ENCODE measurements at places on chromosomes 1 and 21.

GRCh38 chr21:15204970-15205286 lies 140.1 kb upstream of the NRIP1 start:
- no peak for DNase-seq

GRCh38 chr1:31531177-31531999 lies 44.9 kb upstream of the TINAGL1 start:
- DNase-seq, result peak; percentile 45

GRCh38 chr21:42683371-42684108 lies 30.1 kb downstream of the PDE9A start:
- DNase-seq, result no peak

GRCh38 chr1:82646336-82646735 lies 845.6 kb downstream of the ADGRL2 start:
- no peak for DNase-seq

GRCh38 chr21:31447505-31447904 lies 103.4 kb upstream of the TIAM1 start:
- peak; percentile 71 for DNase-seq

DNA sequence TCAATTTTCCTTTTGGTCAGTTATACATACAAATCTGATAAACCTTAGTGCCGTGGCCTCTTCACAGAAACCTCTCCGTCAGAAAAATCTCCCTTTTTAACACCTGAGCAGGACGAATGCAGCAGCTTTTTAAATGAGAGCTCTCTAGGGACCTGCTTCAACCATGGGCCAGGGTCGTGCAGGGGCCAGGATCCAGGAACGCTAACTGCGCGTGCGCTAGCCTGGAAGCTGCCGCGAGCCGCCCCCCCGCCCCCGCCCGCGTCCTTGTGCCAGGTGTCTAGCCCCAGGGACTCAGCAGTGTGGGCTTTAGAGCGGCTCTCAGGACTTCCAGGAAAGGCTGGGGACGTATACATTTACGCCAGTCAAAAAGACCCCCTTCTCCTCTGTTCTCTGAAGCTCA lies 136.8 kb upstream of the FMN2 start:
- DNase-seq, result no peak

DNA sequence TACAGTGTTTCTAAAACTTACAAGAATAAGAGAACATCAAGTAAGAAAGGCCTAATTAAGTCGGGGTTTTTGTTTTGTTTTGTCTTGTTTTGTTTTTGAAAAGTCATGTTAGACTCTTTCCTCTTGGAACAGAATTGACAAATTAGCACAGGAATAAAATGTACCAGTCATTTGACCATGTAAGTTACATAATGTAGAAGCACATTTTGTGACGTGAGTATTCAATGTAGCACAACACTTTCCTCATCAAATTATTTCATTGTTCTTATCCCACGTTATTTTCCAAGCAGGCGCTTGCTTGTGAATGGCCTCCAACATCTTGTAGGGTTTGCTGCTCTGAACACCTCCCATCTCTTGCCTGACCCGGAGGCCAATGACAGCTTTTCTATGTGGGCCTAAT lies 34.7 kb upstream of the DNASE2B start:
- no peak for DNase-seq

DNA sequence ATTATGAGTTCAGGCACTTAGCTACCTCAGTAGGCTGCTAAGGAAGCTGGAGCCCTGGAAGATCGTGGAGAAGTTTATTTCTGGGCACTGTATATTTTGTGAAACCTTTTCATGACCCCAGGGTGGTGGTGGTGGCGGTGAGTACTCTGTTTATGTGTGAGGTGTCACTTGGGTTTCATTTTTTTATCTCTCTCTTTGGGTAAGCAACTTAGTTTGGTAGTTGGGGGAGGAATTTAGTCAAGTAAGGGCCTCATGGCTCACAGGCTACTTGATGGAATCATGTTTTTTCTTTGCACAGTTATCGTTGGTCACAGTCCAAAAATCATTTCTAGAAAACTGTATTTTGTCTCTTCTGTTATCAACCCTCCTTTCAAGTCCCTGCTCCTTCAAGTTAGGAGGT lies 33.9 kb downstream of the C1orf141 start:
- DNase-seq, result no peak

- no peak for DNase-seq
Observed at GRCh38 chr1:51515312-51515960, 3.6 kb downstream of the EPS15 start.
